ENCODE measurements at places on chromosomes 11 and 22. TPM values are rescaled to one million over a fixed set of nuclear protein-coding genes. Genes with fewer than 3 reads are reported as not detected.

MRPL23 gene
- total RNA-seq, result 23.8 TPM

SHISAL1 gene
- 14.6 TPM for total RNA-seq

GPHA2 gene
- total RNA-seq, result not detected

NAA40 gene
- total RNA-seq, result 24.7 TPM

TPP1 gene
- 19.1 TPM for total RNA-seq
